Right ventricle myocardium inferior (tissue), 1 donor: ENCODE measurements at places on chromosomes 1 and 21.

DNA sequence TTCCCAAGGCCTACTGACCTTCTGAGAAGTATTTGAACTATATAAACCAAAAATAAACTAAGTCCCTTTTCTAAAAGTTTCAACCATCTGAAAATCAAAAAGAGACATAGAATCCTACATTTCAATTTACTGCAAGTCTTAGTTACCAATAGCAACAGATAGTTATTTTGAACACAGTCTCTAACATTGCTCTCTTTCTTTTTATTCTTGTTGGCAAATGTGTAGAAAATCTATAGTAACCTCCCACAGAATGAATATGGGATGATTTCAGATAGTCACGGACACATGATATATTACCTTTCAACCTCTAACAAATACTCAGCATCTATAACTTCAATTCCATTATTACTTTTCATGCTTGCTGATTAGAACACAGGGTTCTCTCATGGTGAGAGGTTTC is 68.9 kb upstream of the RAB3GAP2 start:
- DNase-seq, result no peak

- DNase-seq, result no peak
These were observed 15.8 kb upstream of the NUP210L start for GRCh38 chr1:154170547-154171222.

DNA sequence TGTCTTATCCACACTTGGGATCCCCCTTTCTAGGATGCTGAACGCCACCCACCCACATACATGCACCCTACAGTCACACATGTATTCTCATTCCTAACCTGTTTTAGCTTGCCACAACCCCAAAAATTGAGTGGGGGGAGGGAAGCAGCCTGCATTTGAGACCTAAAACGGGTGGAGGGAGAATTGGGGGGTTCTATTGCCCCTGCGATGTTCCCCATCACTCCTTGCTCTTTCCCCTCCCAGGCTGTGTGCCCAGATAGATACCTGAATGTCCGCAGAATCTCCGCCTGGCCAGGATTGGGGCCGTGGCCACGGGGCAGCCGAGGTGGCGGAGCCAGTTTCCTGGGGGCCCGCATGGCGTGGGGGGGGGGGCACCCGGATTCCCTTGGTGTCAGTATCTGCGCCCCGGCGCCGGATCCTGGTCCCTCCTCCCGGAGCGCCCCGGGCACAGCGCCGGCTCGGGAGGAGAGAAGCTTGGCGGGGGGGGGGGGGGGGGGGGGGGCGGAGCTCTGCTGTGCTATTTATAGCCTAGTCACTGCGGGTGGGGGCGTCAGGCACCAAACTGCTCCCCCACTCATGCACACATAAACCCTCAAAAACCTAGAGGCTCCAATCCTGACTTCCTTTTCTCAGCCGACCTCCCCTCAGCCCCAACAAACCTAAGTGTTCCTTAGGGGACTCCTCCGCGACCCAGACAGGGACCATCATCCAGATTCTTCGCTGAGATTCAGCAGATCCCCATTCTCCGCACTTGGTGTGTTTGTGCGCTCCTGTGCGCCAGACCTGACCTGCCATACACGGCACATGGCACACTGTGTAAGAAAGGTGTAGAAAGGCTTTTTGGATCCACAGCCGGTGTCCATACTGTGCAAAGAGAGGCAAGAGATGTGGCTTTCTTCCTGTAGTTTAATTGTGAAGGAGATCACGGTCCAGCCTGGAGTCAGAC is 1.9 kb downstream of the ANKRD34A start:
- peak; percentile 77 for DNase-seq

GRCh38 chr1:43548285-43549271 is 17.9 kb downstream of the PTPRF start:
- no peak for DNase-seq

- peak; percentile 93 for DNase-seq
These were observed at the start of gene DNM3 for GRCh38 chr1:171841050-171841910. Gene DNM3 (plus strand): TSS chr1:171841498. CDS start chr1:171841657, 159 bp downstream.

DNA sequence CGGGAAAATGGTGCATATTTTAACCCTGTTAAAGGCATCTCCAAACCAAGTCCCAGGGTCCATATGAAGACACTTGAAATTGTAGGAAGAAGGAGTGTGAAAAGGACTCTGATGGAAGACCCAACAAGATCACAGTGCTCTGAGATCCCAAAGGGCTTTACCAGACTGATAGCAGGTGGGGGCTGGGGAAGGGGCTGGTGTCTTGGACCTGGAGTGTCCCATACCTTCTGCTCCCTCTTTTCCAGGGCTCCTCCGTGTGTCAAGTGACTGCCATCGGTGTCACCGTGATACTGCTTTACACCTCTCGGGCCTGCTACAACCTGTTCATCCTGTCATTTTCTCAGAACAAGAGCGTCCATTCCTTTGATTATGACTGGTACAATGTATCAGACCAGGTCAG is 37.3 kb downstream of the GPR137B start:
- no peak for DNase-seq

- DNase-seq, result no peak
These were observed 42.4 kb upstream of the GRHL3 start for GRCh38 chr1:24276791-24277190.

GRCh38 chr1:31108861-31109260 is 43.3 kb upstream of the PUM1 start:
- no peak for DNase-seq

DNA sequence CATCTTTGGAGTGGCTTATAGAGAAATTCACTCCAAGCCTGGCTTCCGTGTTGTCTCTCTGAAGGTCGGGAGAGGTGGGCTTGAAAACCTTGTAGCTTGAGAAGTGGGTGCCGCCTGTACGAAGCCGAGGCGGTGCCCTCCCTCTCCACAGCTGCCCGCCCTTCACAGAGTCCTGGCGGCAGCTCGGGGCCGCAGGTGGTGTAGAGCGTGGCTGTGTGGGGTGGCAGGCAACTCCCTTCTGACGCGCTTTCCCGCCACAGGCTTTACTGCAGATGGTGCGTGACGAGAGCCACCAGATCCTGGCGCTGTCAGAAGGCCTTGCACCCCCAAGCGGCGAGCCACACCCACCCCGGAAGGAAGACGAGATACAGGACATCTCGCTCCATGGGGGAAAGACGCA is 33.1 kb upstream of the DIP2A start:
- DNase-seq, result peak; percentile 49

DNA sequence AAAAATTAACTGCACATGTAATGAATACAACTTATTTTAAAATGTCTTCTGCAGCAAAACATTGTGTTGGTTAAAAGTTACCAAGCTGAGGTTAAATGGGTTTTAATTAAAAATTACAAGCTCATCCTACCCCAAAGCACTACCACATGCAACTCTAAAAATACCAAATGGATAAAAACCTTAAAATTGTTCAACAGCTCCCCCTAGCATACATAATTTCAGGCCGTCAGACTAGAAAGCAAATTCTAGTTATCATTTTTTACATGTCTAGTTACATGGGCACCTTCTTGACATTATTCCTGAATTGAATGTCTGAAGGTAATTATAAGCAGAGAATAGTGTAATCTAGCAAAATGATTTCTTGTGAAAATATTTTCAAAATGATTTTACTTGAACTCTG is 176.5 kb downstream of the C1orf21 start:
- no peak for DNase-seq

DNA sequence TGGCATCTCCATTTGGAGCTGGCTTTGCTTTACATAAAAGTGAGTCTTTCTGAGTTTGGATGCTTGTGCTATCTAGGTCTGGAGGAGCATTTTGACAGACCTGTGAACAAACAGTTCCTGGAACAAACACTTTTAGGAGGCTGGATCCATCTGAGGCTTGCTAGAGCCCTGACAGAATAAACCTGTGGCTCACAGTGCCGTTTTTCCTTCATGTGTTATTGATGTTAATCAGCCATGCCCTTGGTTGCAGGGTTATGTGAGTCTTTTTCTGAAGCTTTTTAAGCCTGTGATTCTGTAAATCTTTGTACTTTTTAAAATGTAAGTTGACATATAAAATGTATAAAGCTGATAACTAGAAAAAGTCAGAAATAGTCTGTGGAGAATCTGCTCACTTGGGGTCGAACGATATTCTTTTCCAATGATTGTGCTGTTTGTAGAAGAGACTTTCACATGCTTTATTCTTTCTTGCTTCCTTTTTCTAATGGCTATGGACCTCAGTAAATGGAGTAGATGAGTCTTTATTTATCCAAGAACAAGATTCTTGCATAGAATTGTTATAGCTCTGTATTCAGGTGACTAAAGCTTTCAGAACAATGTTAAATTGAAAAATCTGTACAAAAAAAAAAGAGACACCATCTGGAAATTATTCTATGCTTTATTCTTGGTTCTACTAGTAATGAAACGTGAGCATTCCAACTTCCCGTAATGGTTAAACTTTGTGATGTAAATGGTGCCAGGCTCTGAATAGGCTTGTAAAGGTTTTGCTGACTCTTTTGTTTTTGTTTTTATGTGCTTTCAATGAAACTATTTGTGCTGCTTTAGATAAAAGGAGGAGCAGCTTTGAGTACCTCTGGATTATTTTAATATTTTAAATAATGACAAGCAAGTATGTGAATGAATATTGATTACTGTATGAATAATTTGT is 53.7 kb downstream of the CACHD1 start:
- DNase-seq, result no peak

GRCh38 chr21:26130249-26130881 is 40.2 kb downstream of the APP start:
- no peak for DNase-seq

- peak; percentile 84 for DNase-seq
These were observed 58.4 kb downstream of the LAMC2 start for GRCh38 chr1:183244466-183244865.

- no peak for DNase-seq
These were observed 14.6 kb upstream of the AGBL4 start for GRCh38 chr1:50038237-50038809.

DNA sequence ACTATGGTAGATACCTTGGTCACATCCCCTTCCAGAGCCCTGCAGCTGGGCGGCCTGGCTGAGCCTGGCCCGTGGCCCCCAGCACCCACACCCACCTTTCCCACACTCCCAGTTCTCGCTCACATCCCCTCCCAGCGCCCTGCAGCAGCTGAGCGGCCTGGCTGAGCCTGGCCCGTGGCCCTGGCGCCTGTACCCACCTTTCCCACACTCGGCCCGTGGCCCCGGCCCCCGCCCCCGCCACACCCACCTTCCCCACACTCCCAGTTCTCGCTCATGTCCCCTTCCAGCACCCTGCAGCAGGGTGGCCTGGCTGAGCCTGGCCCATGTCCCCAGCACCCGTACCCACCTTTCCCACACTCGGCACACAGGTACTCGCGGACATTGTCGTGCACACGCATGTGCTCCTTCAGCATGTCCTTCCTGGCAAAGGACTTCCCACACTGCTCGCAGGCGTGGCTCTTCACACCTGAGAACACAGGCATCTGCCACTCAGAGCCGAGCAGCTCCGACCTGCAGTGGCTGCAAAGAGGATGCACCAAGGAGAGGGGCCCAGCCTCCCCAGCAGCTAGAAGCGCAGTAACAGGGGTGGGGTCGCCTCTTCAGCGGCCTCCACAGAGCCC is 52.5 kb upstream of the RIPK4 start:
- no peak for DNase-seq

GRCh38 chr21:41825216-41825615 is 53.9 kb downstream of the PRDM15 start:
- DNase-seq, result no peak

DNA sequence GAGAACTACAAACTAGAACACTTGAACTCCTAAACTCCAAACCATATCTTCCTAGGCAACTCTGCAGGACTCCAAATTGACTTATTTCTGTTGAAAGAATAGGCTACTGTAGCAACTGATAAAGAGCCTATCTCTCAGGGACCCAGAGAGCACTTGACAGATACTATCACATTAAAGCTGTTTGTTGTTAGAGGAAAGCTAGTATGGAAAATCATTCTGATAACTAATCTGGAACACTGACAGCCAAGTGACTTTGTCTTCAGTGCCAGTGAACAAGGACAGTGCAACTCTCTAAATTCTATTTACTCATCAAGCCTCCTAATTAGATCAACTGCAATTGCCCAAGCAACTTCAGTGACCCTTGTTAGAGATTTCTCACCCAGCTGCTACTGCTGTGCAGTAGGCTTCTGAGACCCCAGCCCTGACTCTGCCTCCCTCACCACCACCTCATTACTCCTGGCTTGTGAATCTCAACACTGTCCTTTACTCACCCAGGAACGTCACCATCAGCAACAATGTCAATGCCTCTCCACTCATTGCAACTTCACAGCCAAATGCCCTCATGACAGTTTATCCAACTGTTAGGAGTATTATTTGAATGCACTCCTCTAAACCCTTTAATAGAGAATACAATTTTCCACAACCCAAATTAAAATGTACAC is 7.4 kb upstream of the RGS13 start:
- no peak for DNase-seq

- no peak for DNase-seq
These were observed 9.7 kb downstream of the CNTN2 start for GRCh38 chr1:205052690-205053089.

DNA sequence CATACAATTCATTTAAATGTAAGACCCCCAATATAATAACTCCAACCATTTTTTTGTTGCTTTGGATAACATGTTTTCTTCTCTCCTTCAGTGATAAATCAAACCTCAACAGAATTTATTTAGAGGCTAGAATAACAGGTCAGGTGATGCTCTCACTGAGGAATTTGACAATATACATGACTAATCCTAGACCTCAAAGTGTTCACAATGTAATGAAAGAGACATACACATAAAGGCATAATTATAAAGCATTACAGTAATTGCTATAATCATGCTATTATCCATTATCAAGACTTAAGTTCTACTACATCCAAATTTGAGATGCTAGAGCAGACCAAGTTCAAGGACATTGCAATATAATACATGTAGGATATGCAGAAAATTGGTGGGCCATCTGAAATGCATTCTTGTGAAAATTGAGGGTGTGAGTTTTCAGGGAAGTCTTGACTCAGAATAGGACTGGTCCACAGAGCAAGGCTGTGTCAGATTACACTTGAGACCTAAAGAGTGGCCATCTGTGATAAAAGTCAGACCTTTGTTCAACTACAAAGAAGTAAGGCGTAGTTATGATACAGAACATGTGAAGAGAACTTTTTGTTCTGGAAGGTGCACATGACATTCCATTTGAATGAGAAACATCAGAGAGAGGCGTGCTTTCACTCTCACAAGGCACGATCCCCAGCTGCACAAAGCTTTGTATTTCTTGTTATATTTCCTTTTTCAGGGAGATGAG is 45.5 kb downstream of the UTP25 start:
- DNase-seq, result no peak

- no peak for DNase-seq
These were observed 73.0 kb downstream of the PTPRC start for GRCh38 chr1:198711837-198712236.

- no peak for DNase-seq
These were observed 35.3 kb upstream of the COL6A2 start for GRCh38 chr21:46062471-46063211.

DNA sequence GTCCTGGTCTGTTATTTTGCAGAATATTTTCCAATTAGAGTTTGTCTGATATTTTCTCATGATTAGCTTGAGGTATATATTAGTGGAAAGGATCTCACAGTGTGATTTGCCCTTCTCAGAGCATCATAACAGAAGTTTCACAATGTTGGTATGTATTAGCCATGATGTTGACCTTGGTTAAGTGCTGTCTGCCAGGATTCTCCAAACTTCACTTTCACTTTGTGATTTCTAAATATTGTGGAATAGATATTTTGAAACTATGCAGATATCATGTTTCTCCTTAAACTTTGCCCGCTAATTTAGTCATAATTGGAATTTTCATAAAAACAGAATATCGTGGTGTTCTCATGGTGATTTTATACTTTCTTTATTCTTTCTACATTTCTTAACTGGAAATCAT is 98.0 kb upstream of the DEPDC1 start:
- DNase-seq, result no peak
